Activated effector memory CD4-positive, alpha-beta T cell treated with anti-CD3 and anti-CD28 coated beads, Interleukin-2, amount 50 U/mL, for 16 hours (primary cell): ENCODE measurements at places on chromosomes 7 and 10.

DNA sequence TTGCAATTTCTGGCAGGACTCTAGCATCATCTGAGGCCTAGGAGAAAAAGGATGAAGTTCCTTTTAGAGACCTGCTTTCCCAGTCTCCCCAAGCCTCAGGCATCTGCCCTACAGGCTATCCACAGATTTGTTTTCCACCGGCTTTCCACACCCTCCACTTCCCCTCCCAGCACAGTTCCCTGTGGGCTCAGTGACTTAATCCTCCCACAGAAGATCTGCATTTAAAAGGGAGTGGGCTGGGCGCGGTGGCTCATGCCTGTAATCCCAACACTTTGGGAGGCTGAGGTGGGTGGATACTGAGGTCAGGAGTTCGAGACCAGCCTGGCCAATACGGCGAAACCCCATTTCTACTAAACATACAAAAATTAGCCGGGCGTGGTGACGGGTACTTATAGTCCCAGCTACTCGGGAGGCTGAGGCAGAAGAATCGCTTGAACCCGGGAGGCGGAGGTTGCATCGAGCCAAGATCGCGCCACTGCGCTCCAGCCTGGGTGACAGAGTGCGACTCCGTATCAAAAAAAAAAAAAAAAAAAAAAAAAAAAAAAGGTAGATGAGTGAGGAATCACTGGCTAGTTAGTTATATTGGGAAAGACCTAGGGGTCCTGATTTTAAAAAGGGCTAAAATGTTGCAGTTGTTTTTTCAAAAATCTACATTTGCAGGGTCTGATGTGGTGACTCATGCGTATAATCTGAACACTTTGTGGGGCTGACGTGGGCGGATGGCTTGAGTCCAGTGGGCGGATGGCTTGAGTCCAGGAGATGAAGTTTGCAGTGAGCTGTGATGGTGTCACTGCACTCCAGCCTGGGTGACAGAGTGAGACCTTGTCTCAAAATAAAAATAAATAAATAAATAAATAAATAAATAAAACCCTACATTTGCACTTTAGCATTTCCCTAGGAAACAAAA lies 119.5 kb downstream of the BAMBI start:
- no peak for DNase-seq

GRCh38 chr10:78812571-78813318 lies 256.0 kb upstream of the ZMIZ1 start:
- DNase-seq: no peak

- DNase-seq: no peak
Measured at GRCh38 chr7:137001041-137001440, 132.6 kb downstream of the CHRM2 start.

DNA sequence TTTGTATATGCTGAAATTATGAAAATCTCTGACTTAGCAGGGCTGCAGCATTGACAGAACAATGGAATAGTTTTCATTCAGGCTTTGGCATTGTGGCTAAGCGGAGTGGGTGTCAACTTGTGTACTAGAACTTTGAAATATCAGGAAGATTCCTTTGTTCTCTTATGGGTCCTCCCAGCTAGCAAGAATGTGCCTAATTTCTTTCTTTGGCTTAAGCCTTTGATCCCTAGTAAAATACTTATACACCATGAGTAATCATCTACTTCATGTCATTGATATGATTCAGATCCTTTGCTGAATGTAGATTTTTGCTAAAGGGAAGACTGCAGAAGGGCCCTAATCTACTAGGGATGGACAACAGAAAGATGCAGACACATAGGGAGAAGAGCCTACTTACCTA lies 6.2 kb downstream of the AVL9 start:
- no peak for DNase-seq

DNA sequence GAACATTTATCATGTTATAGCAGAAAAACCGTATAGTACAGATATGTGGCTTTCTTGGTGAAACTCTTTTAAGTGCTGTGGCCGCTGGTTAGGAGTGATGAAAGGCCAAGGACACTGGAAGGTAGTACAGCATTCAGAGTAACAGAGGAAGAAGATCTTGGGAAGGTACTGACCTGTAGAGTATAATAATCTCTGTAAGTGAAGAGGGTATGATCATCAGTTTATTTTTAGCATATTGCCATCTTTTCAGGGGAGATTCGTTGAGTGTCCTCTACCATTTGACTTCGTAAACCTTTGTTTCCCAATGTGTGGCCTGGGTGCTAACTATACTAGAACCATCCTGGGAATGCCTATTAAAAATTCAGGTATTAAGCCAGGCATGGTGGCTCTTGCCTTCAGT lies 44.6 kb downstream of the WAC start:
- no peak for DNase-seq

DNA sequence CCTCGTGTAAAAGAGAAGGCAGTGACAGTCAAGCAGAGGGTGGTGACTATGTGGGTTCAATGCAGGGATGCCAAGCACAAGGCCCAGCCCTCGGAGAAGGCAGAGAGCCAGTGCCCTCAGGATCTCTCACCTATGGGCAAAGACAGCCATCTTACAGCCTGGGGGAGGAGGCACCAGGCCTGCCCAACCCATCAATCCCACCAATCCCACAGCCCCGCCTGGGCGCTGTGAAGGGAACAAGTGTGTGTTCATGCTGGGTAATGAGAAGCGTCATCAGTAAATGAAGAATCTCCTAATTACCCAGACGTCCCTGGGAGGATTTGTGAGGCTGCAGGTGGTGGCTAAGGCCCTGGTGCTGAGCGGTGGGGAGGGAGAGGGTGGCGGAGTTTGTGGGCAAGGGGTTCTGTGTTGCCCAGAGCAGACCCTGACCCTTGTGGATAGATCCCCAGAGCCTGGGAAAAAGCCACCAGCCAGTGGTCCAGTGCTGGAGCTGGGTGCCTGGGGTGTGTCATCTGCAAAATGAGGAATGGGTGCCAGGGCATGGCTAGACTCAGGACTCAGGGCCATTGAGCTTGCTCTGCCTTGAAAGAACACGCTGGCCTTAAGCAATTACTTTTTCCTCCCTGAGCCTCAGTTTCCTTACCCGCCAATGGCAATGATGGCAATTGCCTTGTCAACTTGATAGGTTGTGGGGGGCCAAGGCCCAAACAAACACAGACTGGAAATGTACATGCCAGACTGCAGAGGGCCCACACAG lies 128.1 kb upstream of the UNC5B start:
- DNase-seq: peak; percentile 44

DNA sequence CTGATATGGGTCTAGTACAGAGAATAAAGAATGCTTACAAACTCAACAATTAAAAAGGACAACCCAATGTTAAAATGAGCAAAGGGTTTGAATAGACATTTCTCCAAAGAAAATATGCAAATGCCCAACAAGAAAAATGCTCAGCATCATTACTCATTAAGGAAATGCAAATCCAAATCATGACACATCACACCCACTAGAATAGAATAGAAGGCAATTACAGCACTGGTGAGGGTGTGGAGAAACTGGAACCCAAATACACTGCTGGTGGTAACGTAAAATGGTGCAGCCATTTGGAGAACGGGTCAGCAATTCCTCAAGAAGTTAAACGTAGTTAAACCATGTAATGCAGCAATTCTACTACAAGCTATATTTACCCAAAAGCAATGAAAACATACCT lies 53.8 kb downstream of the KDM7A start:
- DNase-seq: no peak

GRCh38 chr7:143477501-143478150 lies at the start of gene TAS2R41:
Gene TAS2R41 (plus strand): TSS chr7:143477873. CDS start chr7:143477873, 0 bp downstream.
- no peak for DNase-seq

GRCh38 chr7:44398953-44399574 lies 73.7 kb upstream of the CAMK2B start:
- DNase-seq: no peak

- peak; percentile 82 for DNase-seq
Measured at GRCh38 chr10:70458329-70459060, 17.0 kb upstream of the NODAL start.
